ENCODE measurements at places on chromosomes 1 and 21. TPM values are rescaled to one million over a fixed set of nuclear protein-coding genes. Genes with fewer than 3 reads are reported as not detected.

GRCh38 chr1:3676581-3677470 lies 24.5 kb downstream of the TP73 start:
- no peak for DNase-seq

The HSD11B1 gene
- polyA plus RNA-seq: 0.15 TPM

DNA sequence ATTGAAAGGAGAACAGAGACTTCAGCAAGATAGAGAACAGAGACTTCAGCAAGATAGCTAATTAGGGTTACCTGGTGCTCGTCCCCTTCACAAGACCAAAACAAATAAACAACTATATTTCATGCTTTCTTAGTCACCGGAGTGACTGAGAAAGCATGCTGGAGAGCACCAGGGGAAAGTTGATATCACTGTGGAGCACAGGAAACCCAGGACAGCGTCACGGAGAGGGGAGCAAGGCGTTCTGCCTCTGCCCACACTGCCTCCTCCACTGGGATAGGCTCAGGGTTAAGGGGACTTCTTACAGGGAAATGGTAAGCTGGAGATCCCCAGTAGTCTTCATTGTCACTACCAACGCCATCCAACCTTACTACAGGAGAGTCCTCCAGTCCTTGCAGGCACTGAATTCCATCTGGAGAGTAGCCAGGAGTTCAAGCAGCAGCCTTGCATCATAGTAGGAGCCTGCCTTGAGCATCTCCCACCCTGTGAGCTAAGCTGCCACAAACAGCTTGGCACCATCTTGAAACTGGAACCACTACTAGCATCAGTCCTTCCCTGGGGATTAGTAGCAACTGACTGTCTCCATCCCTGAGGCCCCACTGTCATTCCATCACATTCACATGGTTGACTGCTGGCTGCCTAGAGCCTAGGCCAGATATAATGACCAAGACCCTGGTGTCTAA lies 239.4 kb downstream of the PLPP3 start:
- no peak for DNase-seq

DNA sequence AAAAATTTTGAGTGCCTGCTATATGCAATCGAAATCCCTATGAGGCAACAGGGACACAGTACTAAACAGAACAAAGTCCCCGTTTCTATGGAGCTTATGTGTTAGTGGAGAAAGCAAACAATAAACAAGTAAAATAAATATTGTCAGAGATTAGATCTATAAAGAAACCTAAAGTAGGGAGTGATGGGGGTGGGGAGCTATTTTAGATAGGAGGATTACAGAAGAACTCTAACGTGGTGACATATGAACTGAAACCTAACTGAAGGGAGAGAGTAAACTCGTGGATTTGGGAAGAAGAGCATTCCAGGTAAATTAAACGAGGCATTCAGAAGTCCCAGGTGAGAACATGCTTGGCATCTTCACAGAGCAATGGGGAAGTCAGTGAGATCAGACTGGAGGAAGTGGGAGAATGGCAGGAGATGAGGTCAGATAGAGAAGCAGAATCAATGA lies 154.5 kb downstream of the DENND1B start:
- DNase-seq: no peak

The MORC3 gene
- 45.7 TPM for polyA plus RNA-seq

- DNase-seq: no peak
Observed at GRCh38 chr1:8787218-8787617, 30.2 kb downstream of the RERE start.

DNA sequence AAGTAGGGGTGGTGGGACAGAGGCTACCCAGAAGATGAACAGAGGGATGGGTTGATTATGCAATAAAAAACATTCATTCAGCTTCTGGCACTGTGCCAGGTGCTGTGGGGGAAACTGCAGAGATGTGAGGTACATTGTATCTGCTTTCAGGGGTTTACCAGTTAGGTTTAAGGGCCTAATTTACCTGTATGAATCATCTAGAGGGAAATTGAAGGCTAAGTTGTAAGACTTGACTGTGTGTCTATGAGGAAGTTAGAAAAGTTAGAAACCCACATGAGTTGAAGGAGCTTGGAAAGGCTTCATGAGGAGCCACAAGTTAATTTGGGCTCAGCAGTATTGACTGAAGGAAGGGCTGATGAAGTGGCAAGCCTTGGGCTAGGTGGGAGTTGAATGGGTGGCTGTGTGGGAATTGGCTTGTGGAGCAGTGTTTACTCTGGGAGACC lies 36.7 kb upstream of the APOBEC4 start:
- no peak for DNase-seq

The TPTE gene
- polyA plus RNA-seq: 0.04 TPM

The OR2L2 gene
- polyA plus RNA-seq: 0.04 TPM

DNA sequence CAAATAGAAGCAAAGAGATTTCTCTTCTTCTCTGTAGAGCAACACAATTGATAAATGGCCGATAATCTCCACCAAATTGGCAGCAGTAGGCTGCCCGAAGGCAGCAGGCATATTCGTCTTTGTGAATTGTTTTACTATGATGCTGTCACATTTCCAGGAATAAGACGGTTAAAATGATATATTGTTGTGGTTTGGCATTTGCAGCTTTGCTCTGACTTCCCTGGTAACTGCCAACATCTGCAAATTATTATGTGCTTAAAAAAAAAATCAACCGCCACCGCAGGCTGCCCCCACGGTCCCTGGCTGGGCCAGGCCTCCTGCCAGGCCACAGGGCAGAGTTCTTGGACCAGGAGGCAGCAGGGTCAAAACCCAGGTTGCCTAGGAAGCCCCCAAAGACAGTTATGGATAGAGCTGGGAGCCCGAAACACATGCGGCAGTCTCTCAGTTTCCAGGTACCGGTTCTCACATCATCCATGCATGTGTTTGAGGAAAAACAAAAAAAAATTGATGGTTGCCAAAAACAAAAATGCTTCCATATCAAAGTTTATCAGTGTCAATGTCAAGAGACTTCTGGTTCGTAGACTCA lies 179.3 kb downstream of the ETS2 start:
- no peak for DNase-seq

DNA sequence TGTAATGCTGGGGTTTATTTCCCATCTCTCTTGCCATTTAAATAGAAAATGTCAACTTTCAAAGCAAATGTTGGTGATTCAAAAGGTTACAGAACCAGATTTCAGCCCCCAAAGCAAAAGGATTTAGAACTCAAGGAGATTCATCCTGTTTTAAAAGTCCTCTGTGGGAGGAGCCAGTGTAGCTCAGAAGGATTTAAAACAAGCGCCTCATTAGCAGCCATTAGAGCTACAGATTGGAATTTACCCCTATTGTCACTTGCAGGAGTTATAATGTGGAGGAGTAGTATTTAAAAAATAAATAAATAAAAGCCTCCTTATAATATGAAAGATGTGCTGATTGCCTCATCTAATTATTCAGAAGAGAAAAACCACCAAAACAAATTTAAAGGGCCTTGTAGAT lies 107.8 kb downstream of the LAMC2 start:
- DNase-seq: no peak

- no peak for DNase-seq
Observed at GRCh38 chr1:18805925-18806849, 53.3 kb downstream of the TAS1R2 start.

The AKR7A2 gene
- 66.5 TPM for polyA plus RNA-seq

The C1orf50 gene
- polyA plus RNA-seq: 10.1 TPM

- DNase-seq: no peak
Observed at GRCh38 chr1:50631161-50631560, 207.9 kb upstream of the DMRTA2 start.

- no peak for DNase-seq
Observed at GRCh38 chr1:112044745-112045144, 55.3 kb upstream of the KCND3 start.
